ENCODE measurements at places on chromosomes 1 and 21. TPM values are rescaled to one million over a fixed set of nuclear protein-coding genes. Genes with fewer than 3 reads are reported as not detected.

Gene VAMP4
- polyA plus RNA-seq, result 28.0 TPM

Gene TRIM58
- 0.26 TPM for polyA plus RNA-seq

Gene PLPPR5
- polyA plus RNA-seq, result 21.9 TPM

Gene LCA5L
- 1.1 TPM for polyA plus RNA-seq

Gene TLCD4
- polyA plus RNA-seq, result 1.6 TPM

Gene SLC45A3
- 0.53 TPM for polyA plus RNA-seq

Gene ASCL5
- not detected for polyA plus RNA-seq

Gene RNF186
- polyA plus RNA-seq, result not detected

Gene IQCC
- polyA plus RNA-seq, result 5.6 TPM

Gene NECTIN4
- not detected for polyA plus RNA-seq

Gene HTR6
- not detected for polyA plus RNA-seq

Gene FAM151A
- not detected for polyA plus RNA-seq
